ENCODE measurements at places on chromosomes 1 and 21. TPM values are rescaled to one million over a fixed set of nuclear protein-coding genes. Genes with fewer than 3 reads are reported as not detected.

LCE3D gene
- total RNA-seq: not detected

SELP gene
- 0.83 TPM for total RNA-seq

KCNJ10 gene
- total RNA-seq: not detected

GALE gene
- total RNA-seq: 33.5 TPM

TMPRSS15 gene
- total RNA-seq: not detected

VWA5B1 gene
- total RNA-seq: not detected

DNA sequence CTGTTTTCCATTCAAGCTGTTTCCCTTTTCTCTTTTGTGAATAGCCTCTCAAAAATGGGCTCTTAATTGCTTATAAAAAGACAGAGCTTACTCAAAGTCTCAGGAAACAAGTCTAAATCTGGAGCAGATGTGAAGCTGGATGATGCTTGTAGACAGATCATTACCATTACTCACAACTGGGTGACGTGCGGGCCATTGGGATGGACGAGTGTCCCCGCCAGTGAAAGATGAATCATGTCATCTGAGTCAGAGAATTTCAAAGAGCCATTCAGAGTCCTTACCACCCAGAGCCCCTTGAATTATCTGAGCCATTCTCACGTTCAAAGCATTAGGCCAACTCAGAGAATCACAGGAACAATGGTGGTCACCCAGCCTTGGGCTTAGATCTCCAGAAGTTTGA, 134.6 kb downstream of the HUNK start:
- no peak overlapping the region for H3K27ac ChIP-seq
- no peaks in the 10 kb centered on the region for H3K27me3 ChIP-seq
- no peaks in the 10 kb centered on the region for H3K36me3 ChIP-seq
- H3K4me1 ChIP-seq: no peaks in the 10 kb centered on the region
- no peak for DNase-seq
- H3K4me3 ChIP-seq: no peak overlapping the region

DNA sequence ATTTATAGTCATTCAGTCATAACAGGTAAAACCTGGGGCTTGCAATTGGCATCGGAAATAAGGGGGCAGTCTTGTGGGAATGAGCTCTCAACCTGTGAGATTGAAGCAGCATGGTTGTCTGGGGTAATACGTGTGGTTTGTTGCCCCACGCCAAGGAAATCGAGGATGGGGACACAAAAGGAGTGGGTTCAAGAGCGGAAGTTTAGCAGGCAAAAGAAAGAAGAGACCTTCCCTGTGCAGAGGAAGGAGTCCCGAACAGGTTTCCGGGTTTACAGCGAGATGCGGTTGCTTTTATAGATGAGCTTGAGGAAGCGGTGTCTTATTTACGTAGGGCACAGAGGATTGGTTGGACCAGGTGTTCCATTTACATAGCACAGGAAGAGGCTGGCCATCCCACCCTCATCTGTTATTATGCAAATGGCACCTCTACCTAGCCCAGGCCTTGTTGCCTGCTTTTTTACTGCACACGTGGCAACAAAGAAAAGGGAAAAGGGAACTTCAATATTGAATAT, 37.3 kb downstream of the IFNAR1 start:
- DNase-seq: peak; percentile 74

- H3K27ac ChIP-seq: no peak overlapping the region
- H3K4me3 ChIP-seq: no peak overlapping the region
- H3K4me1 ChIP-seq: peaks cover 3% of the 10 kb centered on the region
- no peaks in the 10 kb centered on the region for H3K36me3 ChIP-seq
- DNase-seq: no peak
These were observed 109.0 kb upstream of the IPO9 start for GRCh38 chr1:201719812-201720521.

- no peak overlapping the region for H3K27ac ChIP-seq
- no peak for DNase-seq
- H3K4me3 ChIP-seq: no peak overlapping the region
- no peaks in the 10 kb centered on the region for H3K36me3 ChIP-seq
- no peaks in the 10 kb centered on the region for H3K4me1 ChIP-seq
These were observed 109.5 kb upstream of the NFIA start for GRCh38 chr1:60972841-60973364.

DNA sequence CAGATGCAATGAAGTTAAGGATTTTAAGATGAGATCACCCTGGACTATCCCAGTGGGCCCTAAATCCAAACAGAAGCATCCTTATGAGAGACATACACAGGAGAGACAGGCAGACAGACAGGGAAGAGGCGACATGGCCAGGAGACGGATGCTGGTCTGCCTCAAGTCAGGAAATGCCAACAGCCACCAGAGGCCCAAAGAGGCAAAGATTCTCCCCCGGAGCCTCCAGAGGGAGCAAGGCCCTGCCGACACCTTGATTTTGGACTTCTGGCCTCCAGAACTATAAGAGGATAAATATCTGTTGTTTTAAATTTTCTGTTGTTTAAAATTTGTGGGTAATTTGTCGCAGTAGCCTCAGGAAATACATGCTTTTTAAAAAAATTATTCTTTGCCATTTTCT, 116.4 kb downstream of the GLIS1 start:
- DNase-seq: no peak
- peaks cover 5% of the 10 kb centered on the region for H3K27me3 ChIP-seq
- H3K4me3 ChIP-seq: no peak overlapping the region

- H3K4me3 ChIP-seq: no peak overlapping the region
- H3K36me3 ChIP-seq: no peaks in the 10 kb centered on the region
- H3K27ac ChIP-seq: no peak overlapping the region
- DNase-seq: no peak
- H3K4me1 ChIP-seq: no peaks in the 10 kb centered on the region
- H3K27me3 ChIP-seq: no peaks in the 10 kb centered on the region
These were observed 227.2 kb downstream of the ATG4C start for GRCh38 chr1:63010913-63011660.

- H3K27me3 ChIP-seq: peaks cover 4% of the 10 kb centered on the region
- no peak overlapping the region for H3K27ac ChIP-seq
- H3K4me3 ChIP-seq: no peak overlapping the region
- DNase-seq: no peak
- H3K4me1 ChIP-seq: no peaks in the 10 kb centered on the region
These were observed 87.6 kb upstream of the SOD1 start for GRCh38 chr21:31571879-31572278.

DNA sequence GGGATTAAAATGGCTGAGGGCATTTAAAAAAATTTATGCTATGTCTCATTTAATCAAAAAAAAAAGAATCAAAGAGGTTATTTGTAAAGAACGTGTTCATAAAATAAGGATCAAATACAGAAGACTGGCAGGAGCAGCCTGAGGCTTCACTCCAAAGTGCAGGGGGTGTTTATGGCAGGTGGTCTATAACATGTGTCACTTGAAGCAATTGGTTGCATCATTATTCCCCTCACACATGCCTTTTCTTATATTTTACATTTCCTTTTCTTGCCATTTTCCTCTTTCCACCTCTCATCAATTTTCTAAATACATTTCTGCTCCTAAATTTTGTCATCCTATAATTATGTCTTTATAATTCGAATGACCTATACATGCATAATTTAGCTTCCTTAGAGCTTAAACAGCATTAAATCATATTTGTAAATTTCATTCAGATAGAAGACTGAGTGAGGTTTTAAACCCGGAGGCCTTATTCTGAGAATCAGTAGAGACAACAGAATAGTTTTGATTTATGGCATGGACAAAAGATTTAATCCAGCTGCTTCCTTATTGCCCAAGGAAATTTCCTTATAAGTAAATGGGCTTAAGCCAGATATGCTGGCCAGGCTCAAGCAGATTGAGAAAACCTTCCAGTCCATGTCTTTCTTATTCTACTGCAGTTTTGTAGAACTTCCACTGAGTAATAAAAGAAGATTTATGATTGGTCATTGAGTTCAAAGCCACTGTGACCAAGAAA, 322.8 kb downstream of the TGFB2 start:
- H3K4me1 ChIP-seq: no peaks in the 10 kb centered on the region
- no peaks in the 10 kb centered on the region for H3K36me3 ChIP-seq
- H3K27me3 ChIP-seq: no peaks in the 10 kb centered on the region
- H3K27ac ChIP-seq: no peak overlapping the region
- DNase-seq: no peak

DNA sequence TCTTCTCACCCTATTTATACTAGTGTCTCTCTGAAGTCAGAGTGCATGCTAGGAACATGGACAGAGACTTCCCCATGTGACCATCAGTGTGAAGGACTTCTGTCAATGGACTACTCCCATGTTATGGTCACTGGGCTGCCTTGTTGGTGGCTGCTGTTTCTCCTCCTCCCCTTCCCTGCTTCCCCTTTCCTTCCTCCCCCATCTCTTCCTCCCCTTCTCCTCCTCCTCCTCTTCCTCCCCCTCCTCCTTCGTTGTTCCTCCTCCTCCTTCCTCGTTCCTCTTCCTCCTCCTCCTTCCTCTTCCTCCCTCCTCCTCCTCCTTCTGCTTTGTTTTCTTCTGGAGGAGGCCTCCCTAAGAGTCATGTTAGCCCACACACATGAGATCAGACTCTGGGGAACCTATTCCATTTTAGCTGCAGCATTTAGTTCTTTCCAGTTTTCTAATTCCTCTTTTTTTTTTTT, 35.8 kb downstream of the IER5 start:
- H3K27ac ChIP-seq: no peak overlapping the region
- no peak for DNase-seq
- H3K4me3 ChIP-seq: no peak overlapping the region
- H3K27me3 ChIP-seq: peaks cover 3% of the 10 kb centered on the region
- no peaks in the 10 kb centered on the region for H3K36me3 ChIP-seq
- peaks cover 27% of the 10 kb centered on the region for H3K4me1 ChIP-seq

DNA sequence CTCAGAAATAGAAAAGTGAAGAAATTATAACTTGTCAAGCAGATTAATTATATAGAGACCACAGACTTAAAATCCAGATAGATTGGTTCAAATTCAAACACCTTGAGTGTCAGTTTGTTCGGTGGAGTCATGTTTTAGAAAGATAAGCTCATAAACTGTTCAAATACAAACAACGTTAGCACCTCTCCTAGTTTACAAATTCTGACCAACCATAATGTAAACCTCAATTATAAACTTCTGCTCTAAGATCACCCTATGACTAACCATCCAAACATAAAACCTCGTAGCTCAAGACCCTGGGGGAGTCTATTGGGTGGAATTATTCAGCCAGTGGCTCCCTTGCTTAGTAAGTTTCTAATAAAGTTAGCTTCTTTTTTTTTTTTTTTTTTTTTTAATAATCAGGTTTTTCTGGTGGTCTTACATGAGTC, 12.4 kb downstream of the CBR1 start:
- H3K27ac ChIP-seq: no peak overlapping the region
- peaks cover 31% of the 10 kb centered on the region for H3K4me1 ChIP-seq
- DNase-seq: no peak
- H3K27me3 ChIP-seq: no peaks in the 10 kb centered on the region

DNA sequence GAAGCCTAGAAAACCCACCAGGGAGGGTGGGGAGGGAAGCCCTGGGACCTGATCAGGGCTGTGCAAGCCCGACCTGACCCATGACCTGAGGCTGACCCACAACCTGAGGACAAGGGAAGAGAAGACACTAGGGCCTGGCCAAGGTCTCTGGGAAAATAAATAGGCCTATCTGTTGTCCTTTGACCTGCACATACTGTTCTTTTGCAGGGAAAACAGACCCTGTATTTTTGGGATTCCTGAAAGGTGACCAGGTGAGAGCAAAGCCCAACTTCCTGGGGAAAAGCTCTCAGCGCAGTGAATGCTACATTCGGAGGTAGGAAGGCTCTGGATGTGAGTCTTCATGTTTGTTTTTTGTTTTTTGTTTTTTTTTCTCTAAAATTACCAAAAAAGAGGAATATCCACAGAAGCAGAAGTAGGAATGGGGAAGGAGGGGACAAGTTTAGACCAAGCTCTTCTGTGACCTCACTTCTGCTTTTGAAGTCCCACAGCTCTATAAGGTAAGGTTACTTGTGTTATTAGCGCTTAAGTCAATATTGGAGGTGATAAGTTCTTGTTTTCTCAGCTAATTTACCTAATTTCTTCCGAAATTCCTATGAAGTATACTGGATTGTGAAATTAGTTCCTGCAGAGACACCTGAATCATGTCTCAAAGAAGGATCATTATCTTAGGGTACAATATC, 26.2 kb upstream of the LYST start:
- H3K4me3 ChIP-seq: no peak overlapping the region
- no peaks in the 10 kb centered on the region for H3K27me3 ChIP-seq

- no peak overlapping the region for H3K4me3 ChIP-seq
- no peaks in the 10 kb centered on the region for H3K36me3 ChIP-seq
- no peaks in the 10 kb centered on the region for H3K27me3 ChIP-seq
- H3K4me1 ChIP-seq: peaks cover 12% of the 10 kb centered on the region
- no peak overlapping the region for H3K27ac ChIP-seq
These were observed 47.1 kb downstream of the PHACTR4 start for GRCh38 chr1:28416509-28417194.
